ENCODE measurements at places on chromosomes 16 and 17.

DNA sequence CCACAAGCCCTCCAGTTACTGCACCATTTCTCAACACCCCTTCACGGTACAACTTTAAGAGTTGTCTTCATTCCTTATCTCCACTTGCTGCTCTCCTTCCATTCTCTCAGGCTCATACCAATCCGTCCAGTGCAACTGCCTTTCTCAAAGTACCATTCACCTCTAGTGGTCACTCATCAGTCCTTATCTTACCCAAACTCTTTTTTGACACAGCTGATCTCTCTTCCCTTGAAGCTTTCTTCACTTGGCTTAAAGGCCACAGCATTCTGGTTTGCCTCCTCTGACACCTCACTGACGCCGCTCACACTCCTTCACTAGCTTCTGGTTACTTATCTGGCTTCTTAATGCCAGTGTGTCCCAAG lies 24.9 kb downstream of the UBE2G1 start:
- DNase-seq, result no peak

- no peak for DNase-seq
Measured at GRCh38 chr16:14424595-14424994, 205.5 kb downstream of the PARN start.

DNA sequence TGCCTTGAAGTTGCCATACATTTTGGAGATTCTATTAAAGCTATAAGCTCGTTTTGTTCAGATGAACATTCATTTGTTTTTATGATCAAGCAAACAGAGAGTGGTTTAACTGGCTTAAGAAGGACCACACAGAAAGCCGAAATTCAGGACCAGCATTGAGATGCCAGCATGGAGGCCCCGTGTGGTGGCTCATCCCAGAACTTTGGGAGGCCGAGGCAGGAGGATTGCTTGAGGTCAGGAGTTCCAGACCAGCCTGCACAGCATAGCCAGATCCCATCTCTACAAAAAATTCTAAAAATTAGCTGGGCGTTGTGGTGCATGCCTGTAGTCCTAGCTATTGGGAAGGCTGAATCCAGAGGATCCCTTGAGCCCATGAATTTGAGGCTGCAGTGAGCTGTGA lies 45.9 kb upstream of the KIFC3 start:
- no peak for DNase-seq

- no peak for DNase-seq
Measured at GRCh38 chr16:969508-970385, 1.0 kb downstream of the LMF1 start.

DNA sequence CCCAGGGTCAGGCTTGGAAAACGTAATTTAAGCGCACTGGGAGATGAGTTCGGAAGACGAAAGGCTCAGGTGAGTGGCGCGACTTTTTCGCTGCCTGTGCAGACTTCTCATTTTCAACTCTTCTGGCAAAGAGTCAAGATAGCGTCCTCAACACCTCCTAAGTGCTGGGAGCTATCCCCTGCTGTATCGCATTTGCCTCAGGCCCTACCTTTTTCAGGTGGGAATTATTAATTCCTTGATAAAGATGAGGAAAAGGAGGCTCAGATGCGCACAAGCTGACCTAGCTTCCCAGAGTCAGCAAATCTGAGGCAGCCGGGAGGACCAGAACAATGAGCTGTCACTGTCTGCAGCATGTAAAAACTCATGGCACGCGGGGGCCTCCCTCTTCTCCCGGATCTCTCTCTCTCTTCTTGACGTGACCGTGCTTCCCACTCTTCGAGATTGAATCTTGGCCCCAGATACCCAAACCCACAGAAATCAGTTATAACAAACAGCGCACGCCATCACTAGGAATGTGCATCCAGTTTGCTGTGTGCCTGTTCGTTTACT lies 512 bp upstream of the ADAMTS18 start:
- DNase-seq, result no peak

- no peak for DNase-seq
Measured at GRCh38 chr17:7854851-7855659, at the start of gene TMEM88. Gene TMEM88, plus strand, starts transcription at chr17:7855066. Its CDS starts 9 bp downstream, at chr17:7855075.

- DNase-seq, result no peak
Measured at GRCh38 chr16:58644765-58645487, 15.3 kb upstream of the CNOT1 start.

- DNase-seq, result no peak
Measured at GRCh38 chr16:67893743-67894399, 817 bp downstream of the PSKH1 start.

DNA sequence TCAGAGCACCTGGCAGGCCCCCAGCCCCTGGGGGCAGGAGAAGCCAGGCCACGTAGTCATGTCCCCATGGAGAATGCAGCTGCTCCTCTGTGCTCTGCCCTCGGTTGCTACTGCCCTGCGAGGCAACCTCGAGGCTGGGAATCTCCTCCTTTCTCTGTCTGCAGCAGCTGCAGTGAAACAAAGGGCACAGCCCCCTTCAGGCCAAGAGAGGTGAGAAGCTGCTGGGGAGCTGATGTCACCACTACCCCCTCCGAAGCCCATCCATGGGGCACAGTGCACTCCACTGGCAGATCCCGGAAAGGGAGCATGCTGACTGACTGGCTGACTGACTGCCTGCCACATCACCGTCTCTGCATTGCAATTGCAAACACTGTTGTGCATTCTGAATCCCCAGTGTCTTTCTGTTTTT lies 103.7 kb downstream of the GRIN2A start:
- no peak for DNase-seq

GRCh38 chr17:59139939-59140338 lies 15.0 kb downstream of the SKA2 start:
- DNase-seq, result no peak

DNA sequence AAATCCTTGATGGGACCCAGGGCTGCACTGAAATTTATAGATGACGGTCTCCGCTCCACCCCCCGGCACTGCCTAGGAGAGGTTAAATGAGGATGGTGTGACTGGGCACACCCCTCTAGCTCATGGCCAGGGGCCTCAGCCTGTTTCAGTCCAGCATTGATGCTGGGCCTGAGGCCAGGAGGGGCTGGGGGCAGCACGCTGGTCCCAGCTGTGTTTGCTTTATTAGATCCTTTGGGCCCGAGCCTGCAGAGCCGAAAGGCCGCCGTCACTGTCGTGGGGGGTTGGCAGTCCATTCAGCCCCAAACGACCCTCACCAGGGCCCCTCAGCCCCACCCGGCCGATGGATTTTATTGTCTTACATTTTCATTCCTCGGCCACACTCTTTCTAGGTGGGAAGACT lies 10.8 kb upstream of the DOK4 start:
- no peak for DNase-seq

GRCh38 chr16:27365142-27366089 lies 36.6 kb upstream of the IL21R start:
- no peak for DNase-seq

- DNase-seq, result no peak
Measured at GRCh38 chr17:70771804-70772386, 602.6 kb downstream of the KCNJ2 start.

All from stimulated activated CD8-positive, alpha-beta memory T cell treated with anti-CD3 and anti-CD28 coated beads, Interleukin-7, amount 100 ng/mL, for 24 hours (primary cell).